MG63 (cell line): ENCODE measurements at places on chromosomes 6 and 20. TPM values are rescaled to one million over a fixed set of nuclear protein-coding genes. Genes with fewer than 3 reads are reported as not detected.

DNA sequence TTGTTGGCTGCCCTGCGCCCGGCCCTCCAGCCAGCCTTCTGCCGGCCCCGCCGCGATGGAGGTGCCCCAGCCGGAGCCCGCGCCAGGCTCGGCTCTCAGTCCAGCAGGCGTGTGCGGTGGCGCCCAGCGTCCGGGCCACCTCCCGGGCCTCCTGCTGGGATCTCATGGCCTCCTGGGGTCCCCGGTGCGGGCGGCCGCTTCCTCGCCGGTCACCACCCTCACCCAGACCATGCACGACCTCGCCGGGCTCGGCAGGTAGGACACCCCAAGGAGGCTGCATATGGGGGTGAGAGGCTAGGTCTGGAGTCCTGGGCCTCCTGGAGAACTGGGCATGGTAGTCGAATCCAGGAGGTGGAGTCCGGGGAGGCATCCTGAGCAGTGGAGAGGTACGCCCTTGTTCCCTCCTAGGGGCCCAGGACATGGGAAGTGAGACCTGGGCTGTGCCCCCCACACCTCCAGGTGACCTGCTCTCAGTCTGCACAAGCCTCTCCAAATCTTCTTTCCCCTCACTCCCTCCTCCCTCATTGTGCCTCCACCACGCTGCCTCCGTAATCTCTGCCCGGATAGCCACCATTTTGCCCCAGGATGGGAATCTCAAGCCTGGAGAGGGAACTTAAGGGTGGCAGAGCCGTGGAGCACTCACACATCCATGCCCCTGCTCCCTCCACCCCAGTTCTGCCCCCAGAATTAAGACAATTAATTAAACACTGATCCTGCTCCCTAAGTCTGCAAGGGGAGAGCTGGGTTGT is 541 bp downstream of the CDC25B start:
- DNase-seq: no peak

MLIP gene
- total RNA-seq: not detected in 2 replicates

DNA sequence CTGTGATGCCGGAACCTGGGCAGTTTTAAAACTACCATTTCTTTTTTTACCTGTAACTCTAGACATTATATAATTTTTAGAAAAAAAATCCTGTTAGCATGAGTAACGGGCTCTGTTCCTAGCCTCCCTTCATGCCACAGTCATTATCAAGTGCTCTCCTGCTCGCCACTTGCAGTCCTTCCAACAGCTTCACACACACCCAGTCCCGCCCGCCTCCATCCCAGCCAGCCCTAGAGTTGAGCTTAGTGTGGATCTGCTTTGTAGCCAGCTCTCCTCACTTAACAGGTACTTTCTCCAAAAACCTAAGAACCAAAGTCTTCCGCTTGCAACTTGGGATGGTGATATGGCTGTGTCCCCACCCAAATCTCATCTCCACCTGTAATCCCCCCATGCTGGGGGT is 51.5 kb downstream of the EZR start:
- DNase-seq: no peak

- no peak for DNase-seq
These were observed 127.8 kb downstream of the KIF16B start for GRCh38 chr20:16445482-16445881.

- DNase-seq: no peak
These were observed 156.1 kb downstream of the DLL1 start for GRCh38 chr6:170134471-170135440.

- DNase-seq: no peak
These were observed 157.8 kb downstream of the SCML4 start for GRCh38 chr6:107666084-107666980.

TFAP2D gene
- not detected in 2 replicates for total RNA-seq

GRCh38 chr6:160348223-160349019 is at the start of gene SLC22A3:
Gene SLC22A3, plus strand, starts transcription at chr6:160348378. Its CDS starts 42 bp downstream, at chr6:160348420.
- peak; percentile 35 for DNase-seq

DNA sequence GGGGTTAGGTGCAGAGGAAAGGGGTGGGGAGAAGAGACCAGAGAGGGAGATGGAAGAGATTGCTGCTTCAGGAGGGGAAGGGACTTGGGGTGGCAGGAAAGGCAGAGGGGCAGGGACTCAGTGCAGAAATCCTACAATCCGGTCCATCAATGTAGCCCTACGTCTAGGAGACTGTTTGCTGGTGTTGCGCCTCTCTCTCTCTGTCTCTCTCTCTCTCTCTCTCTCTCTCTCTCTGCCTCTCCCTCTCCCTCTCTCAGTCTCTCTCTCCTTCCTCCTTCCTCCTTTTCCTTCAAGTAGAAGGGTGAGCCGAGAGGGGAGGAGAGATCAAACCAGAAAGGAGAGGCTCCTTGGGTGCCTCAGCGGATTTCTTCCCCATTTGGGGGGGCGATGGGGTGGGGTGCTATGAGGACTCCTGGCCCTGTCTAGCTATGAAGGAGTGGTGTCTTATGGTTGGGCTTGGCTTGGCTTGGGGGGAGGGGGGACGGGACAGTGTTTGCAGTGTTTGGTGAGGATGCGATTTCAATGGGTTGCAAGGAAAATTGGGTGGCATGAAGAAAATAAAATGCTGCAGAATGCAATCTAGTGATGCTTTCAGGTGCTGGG is 181.2 kb downstream of the TBXT start:
- no peak for DNase-seq

DNA sequence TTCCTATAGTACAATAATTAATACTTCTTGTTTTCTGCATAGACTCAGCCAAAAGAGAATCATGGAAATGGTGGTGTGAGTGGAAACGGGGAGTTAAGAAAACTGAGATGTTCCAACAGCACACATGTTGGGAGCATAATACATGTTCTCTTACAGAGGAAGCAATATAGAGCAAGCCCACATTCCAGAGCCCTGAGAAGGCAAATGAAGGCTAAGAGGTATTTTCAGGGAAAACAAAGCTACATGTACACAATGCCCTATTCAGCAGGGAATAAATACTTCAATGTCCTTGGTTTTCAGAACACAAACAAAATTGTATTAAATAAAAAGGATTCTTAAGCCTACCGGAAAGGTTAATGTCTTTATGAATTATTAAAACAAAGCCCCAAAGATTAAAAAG is 35.1 kb upstream of the SMIM8 start:
- DNase-seq: no peak

- DNase-seq: no peak
These were observed 158.9 kb downstream of the SMOC2 start for GRCh38 chr6:168599769-168600330.

TREM2 gene
- not detected in 2 replicates for total RNA-seq

MEI4 gene
- not detected in 2 replicates for total RNA-seq

DNA sequence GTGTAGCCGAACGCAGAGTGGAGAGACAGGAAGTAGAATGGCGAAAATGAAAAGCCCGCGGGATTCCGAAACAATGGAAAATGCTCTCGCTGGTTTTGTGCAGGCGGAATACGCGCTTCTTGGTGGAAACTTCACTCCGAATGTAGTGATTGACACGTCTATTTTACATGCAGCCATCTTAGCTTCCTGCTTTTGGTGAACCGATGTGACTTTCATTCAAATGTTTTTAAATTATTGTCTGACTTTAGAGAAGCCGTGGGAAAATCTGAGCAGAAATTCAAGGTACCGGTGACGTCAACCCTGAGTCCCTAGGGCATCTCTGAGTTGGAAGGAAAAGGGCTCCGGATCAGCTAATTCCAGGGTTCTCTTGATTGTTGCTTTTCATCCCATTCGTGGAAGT is 11.4 kb downstream of the GPX5 start:
- no peak for DNase-seq

GRCh38 chr6:157380458-157380778 is 572 bp upstream of the ZDHHC14 start:
- no peak for DNase-seq

- DNase-seq: no peak
These were observed 25.2 kb downstream of the MYLK4 start for GRCh38 chr6:2725364-2725988.
